ENCODE measurements at places on chromosomes 3 and 15.

- H3K4me3 ChIP-seq, result peak overlapping the region; percentile 93
- no peak for DNase-seq
- no peaks in the 10 kb centered on the region for H3K27me3 ChIP-seq
- H3K27ac ChIP-seq, result peak overlapping the region; percentile 99
Measured at GRCh38 chr15:92810418-92811138, 89.5 kb upstream of the CHD2 start.

DNA sequence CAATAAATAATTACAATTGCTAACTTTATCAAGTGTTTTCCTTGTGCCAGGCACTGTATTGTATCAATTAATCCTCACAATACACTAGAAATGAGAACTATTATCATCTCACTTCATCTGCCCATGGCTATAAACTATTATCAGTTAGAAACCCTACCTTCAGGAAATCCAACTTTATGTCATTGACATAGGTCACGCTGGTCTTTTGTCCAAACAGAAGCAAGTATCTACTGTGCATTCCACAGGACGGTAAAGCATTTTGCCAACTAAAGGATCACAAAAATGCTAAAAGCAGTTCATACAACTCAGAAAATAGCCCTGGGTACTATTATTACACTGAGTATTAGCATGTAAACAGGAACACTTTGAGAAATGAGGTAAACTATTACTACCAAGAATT lies 9.6 kb downstream of the DENND6A start:
- peak overlapping the region; percentile 42 for H3K4me3 ChIP-seq
- peaks cover 52% of the 10 kb centered on the region for H3K36me3 ChIP-seq
- peaks cover 37% of the 10 kb centered on the region for H3K4me1 ChIP-seq

GRCh38 chr3:72171946-72172345 lies 387.0 kb upstream of the PROK2 start:
- no peak overlapping the region for H3K4me3 ChIP-seq
- H3K27ac ChIP-seq, result no peak overlapping the region
- H3K36me3 ChIP-seq, result no peaks in the 10 kb centered on the region
- H3K27me3 ChIP-seq, result peaks cover 18% of the 10 kb centered on the region
- peaks cover 18% of the 10 kb centered on the region for H3K4me1 ChIP-seq

GRCh38 chr3:13199899-13200451 lies 126.7 kb upstream of the IQSEC1 start:
- no peaks in the 10 kb centered on the region for H3K36me3 ChIP-seq
- H3K4me1 ChIP-seq, result peaks cover 14% of the 10 kb centered on the region
- DNase-seq, result no peak
- H3K27ac ChIP-seq, result no peak overlapping the region
- H3K4me3 ChIP-seq, result no peak overlapping the region

DNA sequence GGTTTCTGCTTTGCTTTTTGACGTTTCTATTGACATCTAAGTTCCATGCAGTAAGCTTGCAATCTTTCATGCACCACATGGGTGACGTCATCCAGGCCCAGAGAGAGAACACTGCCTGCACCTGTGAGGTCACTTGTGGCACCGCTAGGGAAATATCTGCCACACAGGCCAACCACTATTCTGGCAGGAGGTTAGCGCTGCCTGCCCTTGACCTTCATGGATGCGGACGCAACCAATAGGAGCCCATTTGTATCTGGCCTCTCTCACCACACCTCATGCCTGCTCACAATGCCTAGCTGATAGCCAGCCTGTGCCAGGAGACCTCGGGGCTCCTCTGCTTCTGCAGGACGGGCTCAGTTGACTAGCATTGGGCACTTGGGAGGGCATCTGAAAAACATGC lies 55.8 kb upstream of the PRR23E start:
- H3K4me1 ChIP-seq, result peaks cover 1% of the 10 kb centered on the region
- DNase-seq, result no peak

DNA sequence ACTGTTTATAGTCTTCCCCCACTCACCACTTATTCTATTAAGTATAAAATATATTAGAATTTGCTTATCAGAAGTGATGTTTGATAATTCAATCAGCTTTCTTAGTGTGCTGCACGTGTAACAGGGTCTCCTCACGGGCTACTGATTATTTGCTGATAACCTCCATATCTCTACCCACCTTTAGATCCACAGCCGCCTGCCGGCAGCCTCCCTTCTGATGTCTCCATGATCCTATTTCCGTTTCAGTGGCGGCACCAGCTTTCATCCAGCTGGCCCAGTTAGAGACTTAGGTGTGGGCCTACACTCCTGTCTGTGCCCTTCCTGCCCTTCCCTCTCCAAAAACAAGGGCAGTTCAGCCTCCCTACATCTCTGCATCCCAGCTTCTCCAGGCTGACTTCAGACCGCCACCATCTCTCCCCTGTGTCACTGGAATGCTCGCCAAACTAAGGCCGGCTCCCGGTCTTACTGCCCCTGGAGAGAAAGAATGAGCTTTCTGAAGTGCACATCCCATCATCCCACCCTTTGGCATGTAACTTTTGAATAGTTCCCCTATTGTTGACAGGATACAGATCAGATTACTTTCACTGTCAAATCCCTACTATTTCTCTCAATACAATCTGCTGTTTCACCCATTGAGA lies 76.6 kb upstream of the PRTG start:
- H3K27me3 ChIP-seq, result peaks cover 7% of the 10 kb centered on the region
- no peak overlapping the region for H3K4me3 ChIP-seq
- no peaks in the 10 kb centered on the region for H3K36me3 ChIP-seq
- no peak overlapping the region for H3K27ac ChIP-seq

- no peak for DNase-seq
- H3K27ac ChIP-seq, result peak overlapping the region; percentile 89
- H3K4me1 ChIP-seq, result peaks cover 77% of the 10 kb centered on the region
- H3K4me3 ChIP-seq, result peak overlapping the region; percentile 84
- no peaks in the 10 kb centered on the region for H3K36me3 ChIP-seq
Measured at GRCh38 chr3:152284906-152285305, 16.2 kb downstream of the MBNL1 start.

DNA sequence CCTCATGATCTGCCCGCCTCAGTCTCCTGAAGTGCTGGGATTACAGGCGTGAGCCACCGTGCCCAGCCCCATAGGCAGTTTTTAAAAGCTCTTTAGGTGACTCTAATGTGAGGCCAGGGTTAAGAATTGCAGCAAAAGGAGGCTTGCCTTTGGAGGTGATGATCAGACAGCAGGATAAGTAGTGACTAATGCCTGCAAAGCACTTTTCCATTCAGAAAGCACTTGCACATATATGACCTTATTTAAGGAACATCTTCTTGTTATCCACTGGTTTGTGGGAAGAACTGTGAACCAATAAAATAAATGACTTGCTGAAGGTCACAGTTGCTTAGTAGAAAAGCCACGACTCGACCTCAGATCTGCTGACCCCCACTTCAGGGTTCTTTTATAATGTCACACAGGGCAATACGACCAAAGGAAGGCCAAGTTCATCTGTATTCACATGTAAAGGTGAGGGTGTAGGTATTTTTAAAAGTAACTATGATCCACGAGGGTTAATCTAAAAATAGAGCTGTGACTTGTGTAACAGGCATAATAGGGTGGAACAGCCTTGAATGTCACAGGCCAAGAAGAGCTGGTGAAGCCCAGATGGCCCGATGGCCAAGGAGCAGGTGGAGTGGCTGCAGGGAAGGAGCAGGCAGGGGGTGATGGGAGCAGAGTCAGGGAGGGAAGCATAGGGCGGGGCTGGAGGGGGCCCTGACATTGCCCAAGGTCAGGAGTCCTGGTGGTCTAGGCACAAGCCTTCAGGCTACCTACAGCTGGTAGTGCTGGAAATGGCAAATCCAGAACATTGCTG lies 24.4 kb downstream of the LARP6 start:
- DNase-seq, result no peak
- peaks cover 3% of the 10 kb centered on the region for H3K4me1 ChIP-seq
- peaks cover 9% of the 10 kb centered on the region for H3K27me3 ChIP-seq
- no peak overlapping the region for H3K4me3 ChIP-seq
- no peak overlapping the region for H3K27ac ChIP-seq

GRCh38 chr3:134377896-134378295 lies 3.6 kb upstream of the AMOTL2 start:
- no peak for DNase-seq
- peaks cover 47% of the 10 kb centered on the region for H3K27me3 ChIP-seq
- H3K36me3 ChIP-seq, result no peaks in the 10 kb centered on the region
- peaks cover 15% of the 10 kb centered on the region for H3K4me1 ChIP-seq
- H3K4me3 ChIP-seq, result no peak overlapping the region

All from naive thymus-derived CD8-positive, alpha-beta T cell (primary cell).